Stimulated activated CD4-positive, alpha-beta T cell treated with anti-CD3 and anti-CD28 coated beads, Interleukin-15, amount 100 ng/mL, for 1 hour (primary cell): ENCODE measurements at places on chromosomes 13 and 19.

GRCh38 chr19:38099966-38100365, 124.1 kb downstream of the DPF1 start:
- DNase-seq, result no peak

DNA sequence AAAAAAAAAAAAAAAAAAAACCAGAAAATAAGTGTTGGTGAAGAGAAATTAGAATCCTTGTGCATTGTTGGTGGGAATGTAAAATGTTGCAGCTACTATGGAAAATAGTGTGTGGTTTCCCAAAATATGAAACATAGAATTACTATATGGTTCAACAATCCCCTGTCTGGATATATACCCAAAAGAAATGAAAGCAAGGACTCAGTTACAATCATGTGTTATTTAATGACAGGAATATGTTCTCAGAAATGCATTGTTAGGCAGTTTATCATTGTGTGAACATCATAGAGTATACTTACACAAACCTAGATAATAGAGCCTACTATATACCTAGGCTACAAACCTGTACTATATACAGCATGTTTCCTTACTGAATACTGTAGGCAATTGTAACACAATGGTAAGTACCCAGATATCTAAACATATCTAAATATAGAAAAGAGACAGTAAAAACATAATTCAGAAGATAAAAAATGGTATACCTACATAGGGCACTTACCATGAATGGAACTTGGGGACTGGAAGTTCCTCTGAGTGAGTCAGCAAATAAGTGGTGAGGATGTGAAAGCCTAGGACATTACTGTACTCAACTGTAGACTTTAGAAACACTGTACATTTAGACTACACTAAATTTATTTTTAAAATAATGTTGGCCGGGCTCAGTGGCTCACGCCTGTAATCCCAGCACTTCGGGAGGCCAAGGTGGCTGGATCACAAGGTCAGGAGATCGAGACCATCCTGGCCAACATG, 25.7 kb upstream of the SLC7A1 start:
- DNase-seq, result no peak

GRCh38 chr13:99393791-99394735, 86.9 kb upstream of the GPR183 start:
- no peak for DNase-seq

DNA sequence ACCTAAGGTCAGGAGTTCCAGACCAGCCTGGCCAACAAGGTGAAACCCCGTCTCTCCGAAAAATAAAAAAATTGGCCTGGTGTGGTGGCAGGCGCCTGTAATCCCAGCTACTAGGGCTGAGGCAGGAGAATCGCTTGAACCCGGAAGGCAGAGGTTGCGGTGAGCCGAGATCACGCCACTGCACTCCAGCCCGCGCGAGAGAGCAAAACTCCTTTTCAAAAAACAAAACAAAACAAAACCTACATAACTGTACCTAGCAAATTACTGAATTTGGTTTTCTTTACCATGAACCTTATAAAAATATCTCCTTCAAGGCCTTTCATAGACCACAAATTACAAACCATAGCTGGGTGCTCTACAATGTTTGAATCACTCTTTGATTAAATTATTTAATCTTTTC, 760 bp downstream of the ZNF91 start:
- no peak for DNase-seq

- DNase-seq, result no peak
These were observed 5.1 kb downstream of the REEP6 start for GRCh38 chr19:1495799-1496713.

- DNase-seq, result no peak
These were observed 41.9 kb downstream of the CDK8 start for GRCh38 chr13:26295812-26296211.
